Keratinocyte (primary cell): ENCODE measurements at places on chromosomes 1 and 21. TPM values are rescaled to one million over a fixed set of nuclear protein-coding genes. Genes with fewer than 3 reads are reported as not detected.

Gene LMOD1
- polyA plus RNA-seq, result 0.01 TPM in 1 of 3 replicates, not detected in the others

Gene PYHIN1
- polyA plus RNA-seq, result 0.14 to 0.82 TPM (median 0.37 TPM) in 3 replicates

Gene S100A16
- polyA plus RNA-seq, result 1,620 to 2,357 TPM (median 2,299 TPM) in 3 replicates

Gene UAP1
- polyA plus RNA-seq, result 81.8 to 150 TPM (median 129 TPM) in 3 replicates

Gene YOD1
- 3.2 to 5.2 TPM (median 3.4 TPM) in 3 replicates for polyA plus RNA-seq

Gene FCRL4
- polyA plus RNA-seq, result not detected in 3 replicates

Gene PTGS2
- 36.9 to 222 TPM (median 117 TPM) in 3 replicates for polyA plus RNA-seq

Gene TFF2
- not detected in 3 replicates for polyA plus RNA-seq

Gene ARHGAP29
- polyA plus RNA-seq, result 40.0 to 79.7 TPM (median 67.7 TPM) in 3 replicates

Gene SSX2IP
- polyA plus RNA-seq, result 5.1 to 13.0 TPM (median 7.2 TPM) in 3 replicates

Gene ADAM30
- polyA plus RNA-seq, result not detected in 3 replicates

Gene DARS2
- polyA plus RNA-seq, result 27.6 to 36.4 TPM (median 33.4 TPM) in 3 replicates

Gene ATP6V1G3
- not detected in 3 replicates for polyA plus RNA-seq

Gene TMEM61
- 0.49 to 1.1 TPM (median 1.0 TPM) in 3 replicates for polyA plus RNA-seq

Gene CSRP1
- polyA plus RNA-seq, result 165 to 200 TPM (median 168 TPM) in 3 replicates

Gene CAMSAP2
- 28.9 to 47.8 TPM (median 38.2 TPM) in 3 replicates for polyA plus RNA-seq

Gene SPRR2D
- polyA plus RNA-seq, result 6.6 to 29.4 TPM (median 13.4 TPM) in 3 replicates

Gene NBPF19
- 4.4 to 9.4 TPM (median 7.7 TPM) in 3 replicates for polyA plus RNA-seq

Gene THEM5
- polyA plus RNA-seq, result 0.18 to 0.61 TPM (median 0.19 TPM) in 3 replicates

Gene ARHGEF10L
- polyA plus RNA-seq, result 2.4 to 5.1 TPM (median 2.8 TPM) in 3 replicates

Gene DPT
- not detected in 3 replicates for polyA plus RNA-seq

Gene DDX20
- polyA plus RNA-seq, result 9.6 to 14.8 TPM (median 11.6 TPM) in 3 replicates

Gene TMEM82
- not detected in 3 replicates for polyA plus RNA-seq

Gene SYT14
- polyA plus RNA-seq, result 4.6 to 10.6 TPM (median 8.3 TPM) in 3 replicates

Gene SLC5A9
- 0.08 TPM in 1 of 3 replicates, not detected in the others for polyA plus RNA-seq

Gene CFH
- polyA plus RNA-seq, result 1.7 to 7.4 TPM (median 3.7 TPM) in 3 replicates
